SJSA1 (cell line): ENCODE measurements at places on chromosomes 1 and 21.
A peak's percentile ranks its signal among the peaks of the same experiment; 100 is the strongest.

DNA sequence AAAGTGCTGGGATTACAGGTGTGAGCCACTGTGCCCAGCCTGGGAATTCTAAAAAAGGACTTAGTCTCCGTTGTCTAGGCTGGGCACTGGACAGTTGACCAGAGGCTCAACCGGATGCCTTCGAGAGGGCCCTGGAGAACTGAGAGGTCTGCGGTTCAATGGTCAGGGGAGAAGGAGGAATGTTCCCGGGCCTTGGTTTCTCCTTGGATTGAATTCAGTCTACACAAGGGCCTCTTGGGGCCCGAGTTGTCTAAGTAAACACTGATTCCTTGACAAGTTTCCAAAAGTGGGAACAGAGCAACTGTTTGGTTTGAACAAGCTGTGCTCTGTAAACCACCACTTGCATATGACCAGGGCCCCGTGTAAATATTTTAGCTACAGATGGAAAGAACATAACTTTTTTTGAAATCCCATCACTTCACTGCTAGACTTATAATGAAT is 29.1 kb upstream of the CAPZB start:
- DNase-seq: no peak

DNA sequence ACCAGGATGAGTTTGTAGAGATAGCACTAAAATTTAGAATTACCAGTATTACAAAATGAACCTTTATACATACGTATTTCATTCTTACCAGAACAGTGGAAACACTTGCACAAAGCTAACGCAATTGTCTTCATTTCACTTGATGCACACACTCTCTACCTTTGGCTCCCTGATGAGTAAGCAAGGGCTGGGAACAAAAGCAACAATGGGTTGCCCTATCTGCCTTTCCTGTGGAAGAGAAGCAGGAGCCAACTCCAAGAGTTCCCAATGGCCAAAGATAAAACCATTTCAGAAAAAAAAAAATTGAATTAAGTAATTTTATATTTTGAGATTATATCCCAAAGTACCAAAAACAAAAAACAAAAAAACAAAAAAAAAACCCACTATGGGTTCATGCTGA is 344.1 kb upstream of the GREM2 start:
- DNase-seq: no peak

- no peak for DNase-seq
These were observed 2.9 kb upstream of the ITGB2 start for GRCh38 chr21:44923480-44924084.

DNA sequence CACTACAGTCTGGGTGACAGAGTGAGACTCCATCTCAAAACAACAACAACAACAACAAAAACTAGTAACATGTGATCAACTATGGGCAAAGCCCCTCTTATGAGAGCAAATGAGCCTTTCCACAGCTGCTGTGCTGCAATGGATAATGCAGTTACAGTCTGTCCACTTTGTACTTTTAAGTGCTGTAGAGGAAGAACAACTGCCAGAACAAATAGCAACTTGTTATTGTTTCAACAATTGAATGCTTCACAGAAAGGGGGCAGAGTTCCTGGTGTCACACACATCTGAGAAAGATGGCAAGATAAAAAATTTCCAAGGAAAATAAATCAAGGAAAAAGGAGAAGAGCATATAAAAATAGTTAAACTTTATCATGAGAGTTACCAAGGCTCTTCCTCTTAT is 243.6 kb upstream of the DMRTA2 start:
- DNase-seq: no peak

DNA sequence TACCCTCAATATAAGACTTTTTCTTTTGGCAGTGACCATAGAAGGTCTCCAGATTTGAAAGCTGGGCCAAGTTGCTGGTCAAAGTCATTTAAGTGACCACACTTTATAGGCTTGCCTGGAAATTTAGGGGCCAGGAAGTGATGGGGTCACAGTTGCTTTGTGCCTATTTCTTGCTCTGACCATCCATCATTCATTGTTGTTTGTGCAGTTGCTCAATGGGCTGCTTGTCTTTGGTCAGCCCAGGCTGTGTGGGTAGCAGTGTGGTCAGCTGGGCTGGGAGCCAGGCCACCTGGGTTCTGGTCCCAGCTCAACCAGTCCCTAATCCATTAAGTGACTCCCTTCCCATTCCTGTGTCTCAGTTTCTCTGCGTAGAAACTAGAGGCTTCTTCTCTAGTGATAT is 2.1 kb upstream of the OTUD7B start:
- no peak for DNase-seq

DNA sequence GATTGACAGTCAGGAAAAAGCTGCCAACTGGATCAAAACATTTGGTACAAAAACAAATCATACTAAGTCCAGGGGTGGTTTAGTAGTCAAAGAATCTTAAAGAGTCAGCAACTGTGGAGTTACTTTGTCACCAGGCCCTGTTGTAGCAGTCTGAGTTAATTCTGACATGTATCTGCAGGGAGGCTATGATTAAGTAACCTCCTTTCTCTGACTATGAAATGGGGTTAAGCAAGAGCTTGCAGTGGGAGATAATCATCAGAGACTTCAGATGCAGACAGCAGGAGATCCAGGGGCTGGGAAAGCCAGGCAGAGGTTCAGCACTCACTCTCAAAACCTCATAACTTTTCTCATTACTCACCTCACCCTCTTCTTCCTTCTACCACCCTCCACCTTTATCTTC is 99.2 kb upstream of the BTG3 start:
- no peak for DNase-seq

- DNase-seq: peak; percentile 74
These were observed 57.3 kb upstream of the BCAR3 start for GRCh38 chr1:93738926-93739325.

GRCh38 chr1:246647513-246647912 is 76.7 kb upstream of the SCCPDH start:
- DNase-seq: no peak

DNA sequence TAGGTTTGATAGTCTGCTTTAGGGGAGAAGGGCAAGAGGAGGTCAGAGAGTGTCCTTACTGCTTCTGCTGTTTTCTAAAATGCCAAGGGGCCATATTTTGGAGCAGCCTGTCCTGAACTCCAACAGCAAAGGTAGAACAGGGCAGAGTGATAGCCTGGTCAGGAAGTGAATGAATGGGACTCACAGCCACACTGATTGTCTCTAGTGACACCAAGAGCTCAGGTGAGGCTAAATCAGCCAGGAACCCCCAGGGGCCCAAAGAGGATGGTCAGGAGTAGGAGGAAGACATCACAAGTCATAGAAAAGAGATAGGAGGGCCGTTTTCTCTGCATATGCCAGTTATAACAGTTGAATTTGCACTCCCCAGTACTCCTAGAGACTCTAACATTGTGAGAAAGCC is 97.4 kb upstream of the DUSP10 start:
- DNase-seq: no peak

DNA sequence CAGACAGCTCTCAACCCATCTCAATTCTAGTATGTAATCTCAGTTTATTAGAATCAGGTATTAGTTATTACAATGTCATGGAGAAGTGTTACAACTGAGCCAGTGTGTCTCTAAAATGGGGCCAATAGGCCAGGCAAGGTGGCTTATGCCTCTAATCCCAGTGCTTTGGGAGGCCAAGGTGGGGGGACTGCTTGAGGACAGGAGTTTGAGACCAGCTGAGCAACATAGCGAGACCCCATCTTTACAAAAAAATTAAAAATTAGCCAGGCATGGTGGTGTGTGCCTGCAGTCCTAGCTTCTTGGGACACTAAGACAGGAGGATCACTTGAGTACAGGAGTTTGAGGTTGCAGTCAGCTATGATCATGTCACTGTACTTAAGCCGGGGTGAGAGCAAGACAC is 104.9 kb downstream of the BCAR3 start:
- no peak for DNase-seq

DNA sequence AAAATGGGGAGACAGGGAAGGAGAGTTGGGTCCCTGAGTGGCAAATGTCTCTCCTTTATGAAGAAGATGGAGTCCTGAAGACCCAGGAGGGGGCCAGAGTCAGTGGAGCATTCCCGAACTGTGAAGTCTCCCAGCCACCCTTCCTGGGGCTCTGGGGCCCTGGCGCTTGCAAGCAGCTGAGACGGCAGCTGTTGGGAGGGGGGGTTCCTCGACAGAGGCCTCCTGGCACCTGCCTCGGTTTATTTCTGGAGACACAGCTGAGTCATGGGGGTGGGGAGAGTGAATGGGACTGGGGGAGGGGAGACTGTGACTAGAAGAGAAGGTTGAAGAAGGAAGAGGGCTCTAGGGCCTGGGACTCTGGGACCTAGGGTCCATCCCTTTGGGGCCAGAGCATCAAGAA is 14.0 kb downstream of the NES start:
- no peak for DNase-seq
